ENCODE measurements at places on chromosomes 5 and 9.

DNA sequence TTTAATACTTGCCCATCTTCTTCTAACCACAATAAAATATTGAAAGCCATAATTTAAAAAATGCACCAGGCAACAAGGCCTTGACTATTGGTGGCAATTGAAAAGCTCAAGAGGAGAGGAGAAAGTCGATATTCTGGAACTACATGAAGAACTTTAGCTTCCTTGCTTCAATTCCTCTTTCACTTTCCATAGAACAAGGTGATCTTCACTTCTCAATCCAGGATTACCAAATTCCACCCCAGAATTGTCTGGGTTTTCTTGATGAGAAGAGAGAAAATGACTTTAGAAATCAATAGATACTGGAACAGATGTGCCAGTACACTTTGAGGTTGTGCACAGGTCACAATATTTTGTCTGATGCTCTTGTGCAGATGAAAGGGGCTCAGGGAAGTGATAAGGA is 52.2 kb downstream of the PTCD2 start:
- DNase-seq: no peak

DNA sequence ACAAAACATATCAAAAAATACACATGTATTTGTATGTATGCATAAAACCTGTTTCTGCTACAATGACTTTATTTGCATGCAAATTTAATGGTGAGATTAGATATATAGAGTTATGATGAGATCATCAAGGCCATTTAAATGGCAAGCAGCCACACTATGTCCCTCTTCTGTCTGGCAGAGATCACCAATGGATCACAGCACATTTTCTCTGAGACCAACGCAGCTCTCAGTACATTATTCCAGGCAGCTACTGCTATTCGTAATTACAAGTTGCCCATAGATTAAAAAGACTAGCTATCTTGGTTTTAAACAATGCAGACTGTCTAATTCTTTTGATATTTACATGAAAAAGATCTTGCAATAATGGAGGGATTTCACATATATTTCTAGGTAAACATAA is 629.5 kb downstream of the PDE4D start:
- no peak for DNase-seq

- peak; percentile 14 for DNase-seq
Observed at GRCh38 chr5:54742417-54742891, 224.9 kb downstream of the SNX18 start.

DNA sequence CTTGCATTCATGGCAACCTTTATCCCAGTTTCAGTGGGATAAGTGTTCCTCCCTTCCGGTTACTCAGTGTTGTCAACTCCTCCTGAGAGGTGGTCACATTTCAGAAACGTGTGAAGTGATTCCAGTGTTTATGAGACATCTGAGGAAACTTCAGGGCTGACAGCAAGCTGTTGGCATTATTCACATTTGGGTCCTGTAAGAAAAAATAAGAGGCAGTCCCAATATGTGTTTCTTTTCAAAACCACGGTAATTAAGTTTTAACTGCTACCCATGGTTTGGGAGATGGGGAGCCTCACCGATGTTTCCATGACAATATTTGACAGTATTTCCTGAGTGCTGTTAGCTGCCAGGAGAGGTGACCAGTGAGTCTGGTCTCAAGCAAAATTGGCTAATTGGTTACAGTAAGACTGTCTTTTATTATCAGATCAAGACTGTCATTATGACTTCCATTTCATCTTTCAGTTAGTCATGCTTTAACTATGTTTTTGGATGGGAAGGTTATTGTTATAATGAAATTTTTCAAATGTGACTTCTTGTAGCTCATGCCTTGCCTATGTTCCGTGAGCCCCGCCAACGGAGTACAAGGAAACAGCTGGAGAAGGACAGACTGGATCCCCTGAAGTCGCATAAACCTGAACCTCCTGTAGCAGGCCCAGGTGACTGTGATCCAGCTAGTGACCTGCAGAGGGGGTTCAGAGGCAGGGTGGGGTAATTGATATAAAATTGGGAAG is 115.3 kb downstream of the GDNF start:
- no peak for DNase-seq

- DNase-seq: peak; percentile 75
Observed at GRCh38 chr5:115842089-115842935, 577 bp downstream of the AP3S1 start.

GRCh38 chr5:97044052-97044451 is 98.4 kb downstream of the LIX1 start:
- DNase-seq: peak; percentile 52

DNA sequence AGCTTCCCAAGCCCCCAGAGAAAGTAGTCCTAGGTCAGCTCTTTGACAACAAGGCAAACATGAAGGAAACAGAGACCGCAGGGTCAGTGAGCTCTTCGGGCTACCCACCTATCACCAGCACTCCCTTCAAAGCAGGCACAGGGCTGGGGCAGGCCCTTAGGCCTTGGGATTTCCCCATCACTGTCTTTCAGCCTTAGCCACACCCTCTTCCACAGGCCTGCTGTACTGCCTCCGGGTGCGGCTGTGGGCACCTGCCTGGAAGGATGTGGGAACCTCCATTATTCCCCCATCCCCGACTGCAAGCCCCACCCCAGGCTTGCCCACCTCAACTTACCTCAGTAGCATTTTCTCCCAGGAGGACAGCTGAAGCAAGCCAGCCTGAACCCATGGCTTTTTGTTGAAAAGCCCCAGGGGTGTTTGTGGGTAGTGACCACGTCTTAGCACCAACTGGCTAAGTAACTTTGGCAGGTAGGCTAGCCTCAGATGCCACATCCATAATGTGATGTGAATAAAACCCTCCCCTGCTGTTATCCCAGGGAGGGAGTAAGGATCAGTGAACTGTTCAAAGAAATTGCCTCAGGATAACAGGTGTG is 100.2 kb downstream of the PIK3R1 start:
- no peak for DNase-seq

DNA sequence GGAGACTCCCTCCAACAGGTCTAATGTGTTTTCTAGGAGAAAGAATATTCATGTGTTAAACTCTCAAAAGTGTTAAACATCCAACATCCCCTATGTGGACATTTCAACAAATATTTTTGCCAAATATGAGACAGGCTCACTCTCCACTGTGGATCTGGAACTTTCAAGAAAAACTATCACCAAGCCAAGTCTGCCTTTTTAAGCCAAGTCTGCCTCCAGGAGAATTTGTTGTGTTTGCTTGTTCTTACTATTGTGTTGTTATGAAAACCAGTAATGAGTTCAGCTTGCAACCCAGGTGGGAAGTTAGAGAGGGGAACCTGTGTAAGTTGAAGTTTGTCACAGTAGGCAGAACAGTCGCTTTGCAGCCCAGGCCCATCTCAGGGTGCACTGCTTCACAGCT is 228.1 kb downstream of the NFIB start:
- DNase-seq: no peak

DNA sequence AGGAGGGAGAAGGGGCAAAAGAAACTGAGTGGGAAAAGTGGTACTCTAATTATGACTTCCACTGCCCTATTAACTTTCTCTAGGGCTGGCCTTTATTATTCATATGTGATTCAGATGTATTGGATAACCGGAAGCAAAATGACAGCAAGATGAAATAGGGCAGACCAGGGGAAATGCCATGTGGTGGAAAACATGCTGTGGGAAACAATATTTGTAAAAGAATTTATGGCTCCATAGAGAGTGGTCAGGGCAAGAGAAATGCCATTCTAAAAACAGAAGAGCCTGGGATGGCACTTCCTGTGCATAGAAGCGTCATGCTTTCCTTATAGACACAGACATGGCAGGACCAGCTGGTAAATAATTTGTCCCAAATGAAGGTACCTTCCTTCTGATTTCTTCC is 67.7 kb downstream of the MEGF10 start:
- no peak for DNase-seq

DNA sequence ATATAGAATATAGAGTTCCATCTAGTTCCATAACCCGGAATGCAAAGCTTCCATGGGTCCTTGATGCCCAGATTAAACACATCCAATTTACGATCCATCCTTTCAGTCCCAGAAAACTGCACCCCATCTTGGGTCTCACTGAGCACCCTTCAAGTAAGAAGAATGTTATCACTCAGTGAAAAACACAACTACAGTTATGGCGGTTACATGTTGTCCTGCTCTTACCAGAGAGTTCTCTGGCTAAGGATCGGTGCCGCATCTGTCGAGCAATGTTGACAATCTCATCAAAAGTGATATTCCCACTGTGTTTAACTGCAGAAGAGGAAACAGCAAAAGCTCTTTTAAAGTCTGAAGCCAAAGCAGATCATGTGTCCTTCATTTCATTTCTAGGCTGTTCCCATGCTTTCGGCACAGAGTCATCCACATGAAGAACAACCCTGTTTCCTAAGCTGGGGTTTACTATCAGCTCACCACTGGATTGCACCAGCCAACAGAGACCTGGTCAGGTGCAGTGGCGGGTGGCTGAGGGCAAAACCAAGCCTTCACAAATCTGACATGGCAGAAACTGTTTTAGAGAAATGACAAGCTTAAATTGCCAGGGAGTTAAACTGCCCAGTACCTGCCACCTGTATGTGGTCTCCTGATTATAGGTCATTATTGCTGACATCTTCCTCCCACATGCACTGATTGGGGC is 2.9 kb downstream of the RPL12 start:
- DNase-seq: no peak

GRCh38 chr5:114419959-114420358 is 58.1 kb downstream of the KCNN2 start:
- DNase-seq: no peak

GRCh38 chr5:7894860-7895259 is 25.9 kb downstream of the MTRR start:
- no peak for DNase-seq

- DNase-seq: no peak
Observed at GRCh38 chr9:121196389-121196788, 5.3 kb downstream of the RAB14 start.

GRCh38 chr9:3124001-3124400 is 280.1 kb upstream of the PUM3 start:
- DNase-seq: no peak

DNA sequence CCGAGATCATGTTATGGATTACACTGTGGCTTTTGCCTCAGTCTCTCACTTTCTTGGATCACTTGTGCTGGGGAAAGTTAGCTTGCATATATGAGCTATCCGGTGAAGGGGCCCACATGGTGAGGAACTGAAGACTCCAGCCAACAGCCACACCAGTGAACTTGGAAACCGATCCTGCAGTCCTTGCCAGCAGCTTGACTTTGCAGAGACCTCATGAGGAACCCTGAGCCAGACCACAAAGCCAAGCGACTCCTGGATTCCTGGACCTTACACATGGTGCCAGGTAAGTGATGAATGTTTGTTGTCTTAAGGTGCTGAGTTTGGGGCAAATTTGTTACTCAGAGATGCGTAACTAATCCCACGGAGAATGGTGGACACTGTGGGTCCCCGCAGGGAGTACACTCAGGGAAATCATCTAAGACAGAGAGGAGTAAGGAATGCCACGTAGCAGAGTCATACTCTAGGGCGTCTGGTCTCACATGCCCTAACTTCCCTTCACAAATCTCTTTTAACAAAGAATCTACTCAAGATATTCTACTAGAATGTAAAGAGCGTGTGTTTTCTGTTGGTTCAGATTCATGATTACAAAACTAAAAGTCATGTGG is 76.5 kb upstream of the PJA2 start:
- no peak for DNase-seq

DNA sequence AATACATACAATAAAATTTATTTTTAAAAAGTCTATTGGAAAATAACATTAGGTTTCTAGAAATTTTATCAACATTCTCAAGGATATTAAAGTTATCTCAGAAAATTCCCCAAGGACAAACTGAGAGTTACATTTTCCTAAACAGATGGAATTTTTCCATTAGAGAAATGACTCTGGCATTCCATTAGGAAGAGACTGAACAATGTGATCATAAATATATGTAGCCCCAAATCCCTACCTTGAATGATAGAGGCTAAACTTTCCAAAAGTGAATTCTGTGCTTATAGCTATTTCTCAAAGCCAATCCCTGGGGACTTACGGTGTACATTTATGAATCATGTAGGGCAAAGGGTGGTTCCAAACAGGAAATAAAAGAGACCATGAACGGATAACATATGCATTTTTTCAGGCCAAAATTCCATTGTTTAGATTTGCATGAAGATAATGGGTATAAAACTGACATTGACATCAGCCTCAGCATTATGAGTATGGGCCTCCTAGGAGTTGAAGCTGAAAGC is 1181.0 kb upstream of the DMAC1 start:
- DNase-seq: no peak

- DNase-seq: no peak
Observed at GRCh38 chr9:38337706-38338264, 54.7 kb upstream of the ALDH1B1 start.

DNA sequence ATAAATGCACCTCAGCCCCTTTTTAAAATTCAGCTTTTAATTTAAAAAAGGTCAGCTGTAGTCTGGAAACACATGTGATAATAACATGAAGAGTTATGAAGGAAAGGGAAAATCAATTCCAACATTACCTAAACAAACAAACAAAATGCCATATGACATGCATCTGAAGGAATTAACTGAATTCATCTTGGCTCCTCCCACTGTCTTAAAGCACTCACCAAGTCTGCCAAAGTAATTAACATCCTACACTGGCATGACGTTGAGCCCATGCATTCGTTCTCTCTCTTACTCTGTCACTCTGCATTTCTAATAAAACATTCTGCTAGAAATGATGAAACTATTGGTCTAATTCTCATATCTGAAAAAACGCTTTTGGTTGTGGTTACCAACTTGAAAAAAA is 37.7 kb downstream of the TSSK1B start:
- no peak for DNase-seq

DNA sequence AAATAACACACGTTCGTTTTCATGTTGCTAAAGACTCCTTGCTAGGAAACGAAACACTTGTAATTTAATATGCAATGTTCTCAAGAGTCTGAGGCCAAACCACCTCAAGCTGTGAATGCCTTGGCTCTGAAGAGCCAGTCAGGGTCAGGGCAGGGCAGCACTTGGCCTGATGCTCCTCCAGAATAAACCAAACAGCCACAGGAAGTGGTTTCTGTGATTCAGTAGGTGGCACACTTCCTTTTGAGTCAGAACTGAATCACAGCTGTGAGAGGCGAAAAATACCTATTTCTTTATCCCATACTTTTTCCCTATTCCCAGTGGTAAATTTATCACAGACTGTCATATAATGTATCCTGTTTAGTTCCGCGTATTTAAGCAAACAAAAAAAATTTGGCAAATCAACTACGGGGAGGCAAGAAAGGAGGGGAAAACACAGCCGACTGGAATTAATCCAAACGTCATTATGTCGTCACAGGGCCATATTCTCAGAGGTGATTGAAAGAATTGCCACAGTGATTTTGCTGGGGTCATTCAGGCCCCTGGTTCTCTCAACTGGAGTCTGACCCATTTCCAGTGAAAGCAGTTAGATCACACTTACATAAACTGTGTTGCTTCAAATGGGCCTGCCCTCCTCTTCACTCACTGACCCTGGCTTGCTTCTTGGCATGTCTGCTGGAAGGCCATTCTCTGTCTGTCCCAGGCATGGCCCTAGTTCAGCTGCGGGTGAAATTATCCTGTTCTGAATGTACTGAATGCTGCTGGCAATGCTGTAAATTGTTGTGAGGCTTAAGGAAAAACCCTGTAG is 71.2 kb downstream of the ARRDC3 start:
- no peak for DNase-seq
